ENCODE measurements at places on chromosomes 5 and 9.

GRCh38 chr5:160537940-160538339 is 116.3 kb downstream of the PTTG1 start:
- DNase-seq: no peak

- DNase-seq: no peak
Observed at GRCh38 chr5:163362840-163363371, 74.5 kb upstream of the CCNG1 start.

DNA sequence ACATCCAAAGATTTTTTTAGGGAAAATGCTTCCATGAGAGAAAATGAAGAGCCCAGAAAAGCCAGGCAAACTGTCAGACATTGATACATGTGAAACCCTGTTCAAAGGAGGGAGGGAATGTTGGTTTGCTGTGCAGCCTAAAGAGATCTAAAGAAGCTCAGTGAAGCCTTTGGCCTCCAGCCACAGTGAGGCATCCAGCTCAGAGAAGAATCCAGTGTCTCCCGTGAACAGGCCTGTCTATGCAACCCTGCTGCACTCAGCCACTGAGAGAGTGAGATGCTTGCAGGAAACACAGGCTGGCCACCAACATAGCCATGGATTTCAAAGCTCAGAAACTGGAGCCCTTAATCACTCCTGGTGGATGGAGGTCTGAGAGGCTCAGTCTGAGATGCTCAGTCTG is 171.4 kb upstream of the PLCXD3 start:
- no peak for DNase-seq

- DNase-seq: no peak
Observed at GRCh38 chr5:122919969-122920368, 74.6 kb downstream of the SNX24 start.

GRCh38 chr9:113289091-113289490 is 13.6 kb downstream of the PRPF4 start:
- no peak for DNase-seq

GRCh38 chr5:34415559-34416198 is 240.4 kb upstream of the RAI14 start:
- DNase-seq: no peak

- DNase-seq: no peak
Observed at GRCh38 chr5:36629729-36630128, 23.3 kb downstream of the SLC1A3 start.

Data from effector CD4-positive, alpha-beta T cell (primary cell).